ENCODE measurements at places on chromosomes 11 and 22.
A peak's percentile ranks its signal among the peaks of the same experiment; 100 is the strongest.

GRCh38 chr11:17014321-17014832, at the start of gene PLEKHA7:
Gene PLEKHA7, minus strand, starts transcription at chr11:17014414. Its CDS starts 13 bp downstream, at chr11:17014401.
- no peak for DNase-seq

DNA sequence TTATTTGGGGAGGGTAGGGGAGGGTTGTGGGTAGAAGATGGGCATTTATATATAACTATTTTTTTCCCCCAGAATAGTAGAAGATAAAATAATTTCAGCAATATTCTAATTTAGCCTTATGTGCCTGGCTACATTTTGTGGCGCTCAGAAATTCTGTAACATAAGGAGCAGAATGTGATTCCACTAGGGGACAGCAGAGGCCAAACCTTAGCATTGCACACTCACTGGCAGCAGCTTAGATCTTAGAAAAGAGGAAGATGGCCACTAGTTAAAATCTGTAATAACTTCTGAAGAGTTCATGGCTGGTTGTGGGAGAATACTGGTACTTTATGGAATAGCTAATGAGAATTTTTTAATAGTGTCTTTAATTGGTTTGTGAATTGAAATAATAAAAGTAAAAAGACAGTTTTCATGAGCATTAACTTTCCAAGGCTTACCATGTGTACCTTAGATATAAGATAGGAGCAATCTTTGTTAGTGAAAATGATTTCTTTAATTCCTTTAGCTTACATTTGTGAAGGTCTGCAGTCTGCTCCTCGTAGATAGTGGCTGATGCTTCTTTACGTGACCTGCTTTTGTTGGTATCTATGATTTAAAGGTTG, 33.1 kb downstream of the DDX10 start:
- DNase-seq: peak; percentile 26

DNA sequence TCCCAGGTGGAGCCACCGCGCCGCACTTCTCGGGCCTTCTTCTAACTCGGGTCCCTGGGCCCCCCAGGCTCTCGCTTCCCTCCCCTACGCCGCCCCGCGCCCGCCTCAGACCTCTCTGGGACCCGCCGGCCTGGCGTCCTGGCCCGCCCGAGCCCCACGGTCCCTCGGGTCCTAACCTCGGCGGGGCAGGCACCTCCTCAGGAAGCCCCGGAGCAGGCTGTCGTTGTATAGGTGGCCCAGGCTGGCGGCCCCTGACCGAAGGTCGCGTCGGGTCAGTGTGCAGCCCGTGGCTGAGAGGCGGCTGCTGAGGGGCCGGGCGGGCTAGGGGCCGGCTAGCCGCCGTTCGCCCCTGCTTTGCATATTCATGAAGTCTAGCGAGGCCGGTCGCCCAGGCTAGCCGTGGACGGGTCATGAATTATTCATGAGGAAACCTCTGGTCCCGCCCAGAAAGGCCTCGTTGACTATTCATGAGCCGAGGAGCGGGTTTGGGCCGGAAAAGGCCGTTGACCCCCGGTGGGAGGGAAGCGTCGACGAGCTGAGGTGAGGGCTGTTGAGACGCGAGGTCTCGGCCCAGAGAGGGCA, at the start of gene HORMAD2:
TSS of gene HORMAD2 (plus strand) at position 513 of the 582 bp plus-strand sequence. CDS start 13,489 bp downstream, outside the sequence.
- DNase-seq: no peak

GRCh38 chr11:121482231-121483129, 29.7 kb upstream of the SORL1-AS1 start:
- peak; percentile 62 for DNase-seq

DNA sequence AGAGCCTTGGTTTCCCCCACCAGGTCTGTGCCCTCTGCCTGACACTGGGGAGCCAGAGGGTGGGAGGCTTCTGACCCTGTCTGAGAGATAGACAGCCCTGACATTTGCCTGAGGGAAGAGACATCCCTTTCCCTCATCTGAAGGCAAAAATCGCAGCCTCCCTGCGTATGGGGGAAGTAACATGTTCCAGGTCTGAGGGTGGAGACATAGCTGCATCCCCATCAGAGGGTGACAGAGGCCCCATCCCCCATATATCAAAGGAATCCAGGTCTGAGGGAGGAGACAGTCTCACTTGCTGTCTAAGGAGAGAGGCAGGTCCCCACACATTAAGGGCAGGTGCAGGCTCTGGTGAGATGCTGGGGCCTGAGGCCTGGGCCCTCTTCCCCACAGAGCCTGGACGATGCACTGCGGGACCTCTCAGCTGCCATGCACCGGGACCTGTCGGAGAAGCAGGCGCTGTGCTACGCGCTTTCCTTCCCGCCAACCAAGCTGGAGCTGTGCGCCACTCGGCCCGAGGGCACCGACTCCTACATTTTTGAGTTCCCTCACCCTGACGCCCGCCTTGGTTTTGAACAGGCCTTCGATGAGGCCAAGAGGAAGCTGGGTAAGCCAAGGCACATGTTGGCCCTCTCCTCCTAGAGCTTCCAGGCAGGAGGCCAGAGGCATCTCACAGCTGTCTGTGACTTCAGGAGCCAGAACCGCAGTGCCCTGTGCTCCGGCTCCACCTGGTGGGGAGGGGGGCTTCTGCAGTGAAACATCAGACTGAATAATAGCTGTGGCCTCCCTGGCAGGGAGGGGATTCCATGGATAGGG, 16.1 kb upstream of the RELT start:
- DNase-seq: peak; percentile 18

DNA sequence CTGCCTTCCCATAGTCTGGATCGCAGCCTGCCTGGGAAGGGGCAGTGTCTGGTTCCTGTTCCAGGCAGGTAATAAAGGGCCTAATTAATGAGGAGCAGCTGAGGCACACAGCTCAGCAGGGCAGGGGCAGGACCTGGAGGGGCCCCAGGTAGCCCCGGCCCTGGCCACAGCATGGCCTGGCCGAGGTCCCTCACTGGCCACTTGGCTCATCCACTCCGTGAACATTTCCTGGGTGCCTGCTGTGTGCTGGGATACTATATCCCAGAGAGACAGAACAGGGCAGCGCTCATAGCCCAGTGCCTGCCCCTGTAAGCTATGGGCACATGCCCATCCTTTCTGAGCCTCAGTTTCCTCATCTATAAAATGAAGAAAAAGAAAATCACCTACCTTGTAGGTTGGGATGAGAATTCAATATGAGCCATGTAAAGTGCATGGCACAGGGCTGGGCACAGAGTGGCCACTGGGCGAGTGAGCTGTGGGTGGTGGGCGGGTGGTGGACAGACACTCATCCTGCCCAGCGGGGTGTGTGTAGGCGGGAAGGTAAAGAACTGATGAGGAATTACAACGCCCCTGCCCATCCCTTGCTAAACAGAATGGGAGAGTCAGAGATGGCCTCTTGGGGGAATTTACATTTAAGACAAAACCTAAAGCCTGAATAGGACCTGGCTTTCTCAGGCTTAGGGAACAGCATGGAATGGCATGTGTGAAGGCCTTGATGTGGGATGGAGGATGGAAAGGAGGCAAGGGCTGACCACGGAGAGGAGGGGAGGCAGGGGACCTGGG, 9.2 kb downstream of the MYRF start:
- no peak for DNase-seq

All from CD4-positive, alpha-beta T cell treated with Interferon gamma for 1 hour (primary cell).